ENCODE measurements at places on chromosomes 2 and 18.

DNA sequence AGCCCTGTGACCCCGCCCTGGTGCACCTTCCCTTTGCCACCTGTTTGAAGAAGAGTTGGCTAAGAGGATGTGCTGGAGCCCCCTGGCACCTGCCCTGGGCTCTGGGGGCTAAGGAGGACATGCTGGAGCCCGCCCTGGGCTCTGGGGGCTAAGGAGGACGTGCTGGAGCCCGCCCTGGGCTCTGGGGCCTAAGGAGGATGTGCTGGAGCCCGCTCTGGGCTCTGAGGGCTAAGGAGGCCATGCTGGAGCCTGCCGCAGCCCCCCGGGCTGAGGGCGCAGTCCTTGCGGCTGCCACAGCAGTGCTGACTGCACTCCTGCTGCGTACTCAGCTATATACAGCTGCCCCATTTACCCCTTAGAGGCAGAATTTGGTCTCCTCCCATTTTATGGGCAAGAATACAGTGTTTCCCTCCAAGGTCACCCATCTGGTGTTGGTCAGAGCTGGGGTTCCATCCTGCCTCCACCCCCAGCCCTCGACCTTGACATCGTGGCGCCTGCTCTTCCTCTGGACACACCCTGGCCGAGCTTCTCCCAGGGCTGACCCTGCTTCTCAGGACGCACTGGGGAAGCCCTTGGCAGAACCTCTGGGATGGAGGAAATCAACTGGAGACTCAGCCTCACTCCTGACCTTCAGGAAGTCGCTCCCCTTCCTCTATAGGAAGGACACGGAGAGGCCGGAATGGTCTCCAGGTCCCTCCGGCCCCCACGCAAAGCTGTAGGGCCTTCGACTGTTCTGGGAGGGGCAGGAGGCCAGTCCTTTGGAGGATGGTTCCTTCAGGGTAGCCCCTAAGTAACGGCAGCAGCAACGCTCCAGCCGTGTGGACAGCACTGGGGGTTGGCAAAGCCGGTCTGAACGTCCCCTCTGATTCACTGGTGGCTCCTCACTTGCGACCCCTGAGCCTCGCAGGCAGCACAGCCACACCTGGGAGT is 65.0 kb upstream of the HPCAL1 start:
- no peak for DNase-seq

GRCh38 chr18:7772510-7772888 is 205.4 kb downstream of the PTPRM start:
- no peak for DNase-seq

GRCh38 chr2:105917688-105918087 is 173.0 kb downstream of the NCK2 start:
- DNase-seq: no peak

- no peak for DNase-seq
Observed at GRCh38 chr18:70405052-70405451, 116.2 kb downstream of the SOCS6 start.

GRCh38 chr2:239720361-239721360 is 304.5 kb downstream of the NDUFA10 start:
- DNase-seq: no peak

DNA sequence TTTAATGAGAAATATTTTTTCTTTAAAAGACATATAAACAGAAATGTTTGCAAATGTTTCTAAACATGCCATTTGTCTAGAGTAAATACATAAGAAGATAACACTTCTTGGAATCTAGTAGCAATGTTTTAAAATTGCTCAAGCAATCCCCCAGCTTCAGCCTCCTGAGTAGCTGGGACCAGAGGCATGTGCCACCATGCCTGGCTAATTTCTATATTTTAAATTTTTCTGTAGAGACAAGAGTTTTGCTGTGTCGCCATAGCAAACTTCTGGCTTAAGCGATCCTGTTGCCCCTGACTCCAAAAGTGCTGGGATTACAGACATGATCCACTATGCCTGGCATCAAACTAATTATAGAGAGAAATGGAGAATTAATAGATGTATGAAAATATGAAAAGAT is 14.6 kb upstream of the MBD2 start:
- DNase-seq: no peak

- DNase-seq: no peak
Observed at GRCh38 chr2:67806816-67807215, 256.0 kb downstream of the C1D start.

DNA sequence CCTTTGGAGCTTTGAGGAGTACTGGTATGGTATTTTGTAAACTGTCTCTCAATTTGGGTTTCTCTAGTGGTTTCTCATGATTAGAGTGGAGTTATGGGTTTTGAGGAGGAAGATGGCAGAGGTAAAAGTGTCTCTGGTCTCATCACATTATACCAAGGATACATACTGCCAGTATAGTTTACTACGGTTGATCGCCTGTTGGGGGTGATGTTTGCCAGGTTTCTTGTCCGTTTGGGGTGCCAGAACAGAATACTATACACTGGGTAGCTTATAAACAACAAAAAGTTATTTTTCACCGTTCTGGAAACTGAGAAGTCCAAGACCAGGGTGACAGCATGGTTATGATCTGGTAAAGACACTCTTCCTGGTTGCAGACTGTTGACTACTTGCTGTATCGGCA is 293.7 kb downstream of the NYAP2 start:
- DNase-seq: no peak

GRCh38 chr2:215417400-215417951 is 18.4 kb downstream of the FN1 start:
- DNase-seq: no peak

DNA sequence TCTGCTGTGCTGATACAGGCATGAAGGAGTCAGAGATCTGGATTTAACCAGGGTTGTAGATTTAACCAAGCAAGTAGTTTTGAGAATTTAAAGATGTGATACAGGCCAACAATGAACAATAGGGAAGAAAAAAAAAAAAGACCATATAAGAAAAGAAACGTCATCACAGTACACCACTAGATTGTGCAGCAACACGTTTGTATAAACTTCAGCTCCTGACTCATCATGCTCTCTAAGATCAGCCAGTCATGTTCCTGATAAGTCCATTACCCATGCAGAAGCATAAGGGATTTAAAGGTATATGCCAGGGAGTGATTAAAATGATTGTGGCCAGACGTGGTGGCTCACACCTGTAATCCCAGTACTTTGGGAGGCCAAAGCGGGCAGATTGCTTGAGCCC is 22.3 kb upstream of the ERICH2 start:
- DNase-seq: no peak

DNA sequence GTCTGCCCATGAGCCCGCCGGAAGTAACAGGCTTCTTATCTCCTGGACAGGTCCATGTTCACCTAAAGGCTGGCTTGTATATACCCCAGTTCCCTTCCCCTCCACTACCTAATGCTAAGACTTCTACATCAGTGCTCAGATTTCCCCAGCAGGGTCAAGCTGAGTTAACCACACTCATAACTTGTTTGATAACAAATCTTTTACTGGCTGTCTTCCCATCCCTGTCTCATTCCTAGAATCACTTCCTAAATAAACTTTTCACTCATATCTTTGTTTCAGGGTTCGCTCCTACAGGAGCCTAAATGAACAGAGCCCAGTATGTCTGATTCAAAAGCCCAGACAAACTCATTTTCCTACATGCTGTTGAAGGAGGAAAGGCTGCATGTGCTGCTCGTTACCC is 94.0 kb upstream of the SOX11 start:
- no peak for DNase-seq

DNA sequence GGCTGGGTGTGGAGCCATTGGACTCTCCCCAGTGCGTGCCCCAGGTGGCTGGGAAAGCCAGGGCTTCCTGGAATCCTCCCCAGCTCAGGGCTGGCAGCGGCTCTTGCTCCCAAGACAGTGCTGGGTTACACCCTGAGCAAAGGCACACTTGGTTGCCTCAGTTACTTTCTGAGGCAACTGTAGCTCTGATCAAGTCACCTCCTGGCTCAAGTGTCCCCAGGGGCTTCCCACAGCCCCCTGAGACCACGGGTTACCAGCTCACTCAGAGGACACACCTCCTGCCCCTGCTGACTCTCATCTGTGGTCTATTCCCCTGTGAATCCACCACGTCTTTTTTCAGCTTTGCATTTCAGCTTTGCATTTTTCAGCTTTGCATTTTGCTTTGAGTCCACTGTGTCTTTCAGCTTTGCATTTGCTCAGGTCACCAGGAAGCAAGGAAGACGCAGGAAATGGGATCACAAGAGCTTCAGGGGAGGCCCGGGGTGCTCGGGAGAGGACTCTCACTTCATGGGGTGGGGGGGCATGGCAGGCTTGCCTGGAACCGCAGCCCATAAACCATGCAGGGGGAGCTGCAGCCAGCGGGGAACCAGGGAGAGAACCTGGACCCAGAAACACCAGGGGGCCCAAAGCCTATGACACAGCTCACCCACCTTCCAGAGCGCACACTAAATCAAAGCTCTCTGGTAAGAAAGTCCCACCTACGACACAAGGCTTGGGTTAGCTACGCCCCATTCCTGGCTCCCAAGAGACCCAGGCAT is 138.0 kb upstream of the ASB18 start:
- DNase-seq: no peak

DNA sequence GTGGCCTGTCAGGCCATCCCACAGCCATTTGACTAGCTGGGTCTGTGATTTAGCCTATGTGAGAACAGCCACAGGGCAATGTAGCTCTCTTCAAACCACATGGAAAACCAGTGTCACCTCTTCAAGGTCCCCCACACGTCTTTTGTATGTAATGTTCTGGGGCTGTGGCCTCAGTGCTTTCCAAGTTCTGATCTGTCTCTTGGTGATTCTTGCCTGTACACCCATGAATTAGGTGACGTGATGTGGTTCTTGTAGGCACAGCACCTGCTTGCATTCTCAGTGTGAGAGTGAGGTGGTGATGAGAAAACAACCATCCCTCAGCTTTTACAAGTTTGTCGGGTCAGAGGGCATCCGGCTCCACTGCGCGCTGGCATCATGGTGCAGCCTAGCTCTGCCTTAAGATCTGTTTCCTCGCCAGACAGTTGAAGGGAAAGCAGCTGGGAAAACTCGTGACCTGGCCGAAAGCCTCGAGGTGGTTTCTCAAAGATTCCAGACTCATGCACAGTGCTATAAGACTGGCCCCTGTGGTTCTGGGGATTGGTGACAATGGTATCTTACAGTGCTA is 125.8 kb downstream of the TANC1 start:
- no peak for DNase-seq

DNA sequence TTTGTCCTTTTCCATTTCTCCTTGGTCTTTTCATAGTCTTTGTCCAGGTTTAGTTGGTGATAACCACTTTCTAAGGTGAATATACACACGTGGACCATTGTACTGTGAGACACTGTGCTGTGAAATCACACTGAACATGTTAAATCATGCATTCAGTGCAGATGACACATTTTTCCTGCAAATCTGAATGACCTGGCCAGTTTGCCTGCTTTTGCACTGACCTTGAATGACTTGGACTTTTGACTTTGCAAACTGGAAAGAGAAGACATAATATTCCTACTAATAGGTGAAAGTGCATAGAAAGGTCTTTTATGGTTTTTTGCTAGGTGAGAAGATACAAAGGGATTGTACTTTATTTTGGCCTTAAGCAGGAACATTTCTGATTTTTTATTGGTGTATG is 21.7 kb upstream of the PHLPP1 start:
- DNase-seq: no peak

- no peak for DNase-seq
Observed at GRCh38 chr2:46555646-46556234, 76.4 kb downstream of the TMEM247 start.

DNA sequence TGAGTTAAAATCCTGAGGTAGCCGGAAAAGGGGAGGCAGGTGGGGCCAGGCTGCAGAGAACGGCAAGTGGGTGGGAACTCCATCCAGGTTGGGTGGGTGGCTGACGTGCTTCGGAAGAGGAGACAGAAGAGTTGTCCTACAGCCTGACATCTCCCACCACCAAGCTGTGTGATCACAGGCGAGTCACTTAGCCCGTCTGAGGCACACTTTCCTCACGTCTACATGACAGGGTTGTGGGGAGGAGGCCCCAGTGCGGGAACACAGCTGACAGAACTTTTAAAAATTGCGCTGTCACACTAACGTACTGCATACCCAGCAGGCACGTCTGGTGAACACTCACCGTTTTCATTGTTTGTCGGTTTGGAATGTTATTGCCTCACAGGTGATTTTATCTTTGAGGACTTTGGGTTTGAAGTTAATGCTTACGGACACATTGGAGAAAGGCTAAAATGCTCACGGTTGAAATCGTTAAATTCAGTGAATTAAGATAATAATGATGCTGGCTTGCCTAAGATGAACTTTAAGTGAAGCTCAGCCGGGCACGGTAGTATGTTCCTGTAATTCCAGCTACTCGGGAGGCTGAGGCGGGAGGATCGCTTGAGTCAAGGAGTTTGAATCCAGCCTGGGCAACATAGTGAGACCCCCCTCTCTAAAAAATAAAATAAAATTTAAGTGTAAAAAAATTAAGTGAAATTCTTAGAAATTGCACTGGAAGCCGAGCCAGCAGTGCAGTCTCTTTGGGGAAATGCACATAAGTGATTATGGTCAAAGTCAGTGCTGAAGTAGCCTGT is 8.9 kb downstream of the EMILIN2 start:
- DNase-seq: no peak

DNA sequence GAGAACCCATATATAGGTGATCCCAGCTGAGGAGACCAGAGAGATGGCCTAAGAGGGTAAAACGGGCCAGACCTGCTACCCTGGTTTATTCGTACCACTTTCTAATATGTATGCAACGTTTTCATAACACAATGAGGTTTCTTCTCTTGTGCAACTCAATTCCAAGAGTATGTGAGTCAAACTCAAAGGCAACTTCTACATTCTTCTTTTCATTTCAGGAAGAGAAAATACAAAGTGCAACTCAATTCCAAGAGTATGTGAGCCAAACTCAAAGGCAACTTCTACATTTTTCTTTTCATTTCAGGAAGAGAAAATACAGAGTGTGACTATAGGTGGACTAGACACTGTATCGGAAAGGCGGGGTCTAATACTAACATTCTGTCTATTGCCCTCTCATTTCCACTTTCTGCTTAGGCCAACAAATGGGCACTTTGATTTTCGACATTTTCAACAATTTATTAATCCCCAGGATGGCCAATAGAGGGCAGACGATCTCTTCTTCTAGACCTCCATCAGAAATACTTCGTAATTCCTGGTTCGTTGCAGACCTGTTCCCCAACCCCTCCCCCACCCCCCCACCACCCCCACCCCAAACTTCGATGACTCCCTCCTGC is 3.7 kb upstream of the CRIM1 start:
- DNase-seq: no peak

DNA sequence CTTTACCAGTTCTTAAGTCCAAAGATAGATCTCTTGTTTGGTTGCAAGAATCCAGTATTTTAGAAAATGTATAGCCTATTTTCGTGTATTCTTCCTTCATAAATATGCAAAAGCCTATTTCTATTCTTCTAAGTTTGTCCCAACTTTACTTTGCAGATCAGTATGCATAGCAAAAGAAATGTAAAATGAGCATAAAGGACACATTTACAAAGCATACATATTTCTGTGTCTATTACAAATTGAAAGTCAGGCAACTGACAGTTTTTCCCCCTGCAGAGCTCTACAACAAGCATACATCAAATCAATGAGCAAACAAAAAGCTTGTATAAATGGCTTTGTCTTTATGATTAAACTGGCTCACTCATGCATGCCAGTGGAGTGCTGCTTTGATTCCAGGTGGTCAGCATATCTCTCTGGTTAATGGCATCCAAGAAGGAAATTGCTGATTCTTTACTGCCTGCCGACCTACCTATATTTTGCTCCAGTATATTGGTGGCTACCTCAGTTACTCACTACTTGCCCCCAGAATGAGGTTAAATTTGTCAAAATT is 10.0 kb upstream of the VPS54 start:
- DNase-seq: no peak

GRCh38 chr18:9689253-9689652 is 18.8 kb upstream of the RAB31 start:
- DNase-seq: no peak
